ENCODE measurements at places on chromosomes 3 and 15.

GRCh38 chr3:39021465-39022285 lies 30.1 kb downstream of the SCN11A start:
- no peak for DNase-seq

GRCh38 chr3:11172096-11172690 lies 17.9 kb downstream of the HRH1 start:
- no peak for DNase-seq

DNA sequence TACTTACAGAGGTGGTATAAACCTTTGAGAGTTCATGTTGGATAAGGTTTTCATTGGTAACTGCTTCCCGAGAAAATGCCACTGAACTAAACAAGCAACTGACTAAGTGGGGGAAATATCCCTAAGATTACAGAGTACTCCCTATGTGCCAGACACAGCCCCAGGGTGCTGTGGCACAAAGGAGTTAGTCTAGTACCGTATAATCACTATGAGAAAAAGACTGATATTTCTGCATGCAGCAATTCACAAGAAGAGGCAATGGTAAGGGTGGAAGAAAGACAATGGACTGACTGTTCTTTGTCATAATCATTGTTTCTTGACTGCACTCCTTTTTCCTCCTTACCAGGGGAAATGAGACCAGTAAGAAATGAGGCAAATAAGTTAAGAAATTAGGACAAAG lies 20.0 kb upstream of the SLC25A26 start:
- DNase-seq = no peak

- no peak for DNase-seq
These were observed 45.0 kb upstream of the PIK3CB start for GRCh38 chr3:138879541-138880380.

DNA sequence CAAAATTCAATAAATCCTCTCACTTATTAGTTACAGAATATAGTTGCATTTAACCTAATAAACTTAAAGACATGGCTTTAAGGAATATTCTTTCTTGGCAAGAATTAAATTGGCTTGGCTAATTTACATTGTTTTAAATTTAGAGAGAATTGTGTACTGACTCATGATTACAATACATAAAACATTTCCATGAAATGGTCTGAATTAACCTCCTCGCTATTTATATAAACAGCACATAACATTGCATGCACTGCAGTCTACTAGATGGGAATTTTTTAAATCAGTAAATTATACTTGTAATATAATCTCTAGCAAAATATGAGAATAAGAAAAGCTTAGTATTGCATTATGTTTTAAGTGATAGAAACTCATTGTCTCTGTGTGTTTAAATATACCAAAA lies 268.9 kb downstream of the SHOX2 start:
- no peak for DNase-seq

- no peak for DNase-seq
These were observed 23.8 kb downstream of the FEM1B start for GRCh38 chr15:68301301-68301700.

DNA sequence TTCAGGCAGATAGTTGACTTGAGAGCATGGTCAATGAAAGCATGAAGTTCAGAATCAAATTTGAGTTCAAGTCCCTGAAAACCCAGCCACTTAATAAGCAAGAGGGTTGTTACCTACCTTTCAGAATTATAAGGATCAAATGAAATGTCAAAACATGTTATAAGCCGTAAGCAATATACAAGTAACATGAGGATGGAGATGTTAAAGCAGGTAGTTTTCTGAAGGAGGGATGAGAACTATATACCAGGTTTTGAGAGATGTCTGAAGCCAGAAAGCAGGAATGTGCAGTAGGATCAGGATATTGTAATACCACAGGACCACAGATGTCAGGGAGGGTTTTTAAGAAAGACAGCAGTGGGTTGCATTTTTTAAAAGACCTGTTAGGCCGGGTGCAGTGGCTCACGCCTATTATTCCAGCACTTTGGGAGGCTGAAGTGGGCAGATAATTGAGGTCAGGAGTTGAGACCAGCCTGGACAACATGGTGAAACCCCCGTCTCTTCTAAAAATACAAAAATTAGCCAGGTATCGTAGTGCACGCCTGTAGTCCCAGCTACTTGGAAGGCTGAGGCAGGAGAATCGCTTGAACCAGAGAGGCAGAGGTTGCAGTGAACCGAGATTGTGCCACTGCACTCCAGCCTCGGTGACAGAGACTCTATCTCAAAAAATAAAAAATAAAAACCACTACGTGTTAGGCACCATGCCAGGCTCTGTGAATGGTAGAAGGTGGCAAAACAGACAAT lies 6.9 kb upstream of the EIF3J start:
- no peak for DNase-seq

- DNase-seq = no peak
These were observed 61.0 kb downstream of the CHD2 start for GRCh38 chr15:92960996-92961681.

- no peak for DNase-seq
These were observed 71.9 kb downstream of the FILIP1L start for GRCh38 chr3:100042166-100042981.

DNA sequence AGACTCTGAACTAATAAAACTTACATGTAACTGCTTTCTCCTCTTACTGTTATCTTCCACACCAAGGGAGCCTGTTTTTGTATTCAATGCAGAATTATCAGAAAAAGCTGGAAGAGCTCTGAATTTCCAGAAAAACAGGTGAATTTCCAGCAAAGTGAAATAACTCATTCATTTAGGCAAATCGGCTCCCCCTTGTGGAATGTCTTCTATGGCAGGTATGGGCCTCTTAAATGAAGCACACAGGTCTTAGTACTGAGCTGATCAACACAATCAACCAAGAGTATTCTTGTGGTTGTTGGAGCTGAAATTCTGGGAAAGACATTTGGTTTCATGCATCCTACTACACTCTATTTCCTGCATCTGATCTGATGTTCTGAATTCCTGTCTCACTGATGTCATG lies 31.0 kb upstream of the PTPRG start:
- no peak for DNase-seq

DNA sequence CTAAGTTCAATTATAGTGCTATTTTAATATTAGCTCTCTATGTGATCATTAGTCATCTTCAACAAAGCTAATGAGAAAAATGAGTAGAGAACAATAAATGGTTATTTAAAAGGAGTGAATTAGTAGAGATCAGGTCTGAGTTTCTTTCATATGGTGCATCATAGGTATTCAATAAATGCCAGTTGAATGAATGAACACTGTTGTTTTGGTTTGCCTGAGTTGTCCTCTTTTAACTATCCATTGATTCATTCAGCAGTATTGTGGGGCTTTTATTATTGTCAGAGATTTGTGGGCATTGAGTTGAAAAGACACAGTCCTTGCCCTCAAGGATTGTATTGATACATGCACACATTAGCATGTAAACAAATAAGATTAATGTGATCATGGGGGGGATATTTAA lies 88.2 kb downstream of the AGBL1 start:
- DNase-seq = no peak

DNA sequence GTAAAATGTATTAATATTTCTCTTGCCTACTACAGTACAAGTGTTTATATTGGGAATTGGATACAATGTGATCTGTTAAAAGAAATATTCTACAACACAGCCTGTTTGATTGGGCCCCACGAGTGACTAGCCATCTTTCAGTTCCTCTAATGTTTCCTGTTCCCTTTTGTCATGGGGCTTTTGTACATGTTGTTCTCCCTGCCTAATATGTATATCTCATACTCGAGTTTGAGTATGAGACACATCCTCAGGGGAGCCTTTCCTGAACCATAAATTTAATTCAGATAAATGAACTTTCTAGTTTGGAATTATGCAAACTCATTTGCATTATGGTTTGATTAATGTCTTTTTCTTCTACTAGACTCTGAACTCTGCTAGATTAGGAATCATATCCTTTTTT lies 65.5 kb downstream of the MEF2A start:
- peak; percentile 15 for DNase-seq

DNA sequence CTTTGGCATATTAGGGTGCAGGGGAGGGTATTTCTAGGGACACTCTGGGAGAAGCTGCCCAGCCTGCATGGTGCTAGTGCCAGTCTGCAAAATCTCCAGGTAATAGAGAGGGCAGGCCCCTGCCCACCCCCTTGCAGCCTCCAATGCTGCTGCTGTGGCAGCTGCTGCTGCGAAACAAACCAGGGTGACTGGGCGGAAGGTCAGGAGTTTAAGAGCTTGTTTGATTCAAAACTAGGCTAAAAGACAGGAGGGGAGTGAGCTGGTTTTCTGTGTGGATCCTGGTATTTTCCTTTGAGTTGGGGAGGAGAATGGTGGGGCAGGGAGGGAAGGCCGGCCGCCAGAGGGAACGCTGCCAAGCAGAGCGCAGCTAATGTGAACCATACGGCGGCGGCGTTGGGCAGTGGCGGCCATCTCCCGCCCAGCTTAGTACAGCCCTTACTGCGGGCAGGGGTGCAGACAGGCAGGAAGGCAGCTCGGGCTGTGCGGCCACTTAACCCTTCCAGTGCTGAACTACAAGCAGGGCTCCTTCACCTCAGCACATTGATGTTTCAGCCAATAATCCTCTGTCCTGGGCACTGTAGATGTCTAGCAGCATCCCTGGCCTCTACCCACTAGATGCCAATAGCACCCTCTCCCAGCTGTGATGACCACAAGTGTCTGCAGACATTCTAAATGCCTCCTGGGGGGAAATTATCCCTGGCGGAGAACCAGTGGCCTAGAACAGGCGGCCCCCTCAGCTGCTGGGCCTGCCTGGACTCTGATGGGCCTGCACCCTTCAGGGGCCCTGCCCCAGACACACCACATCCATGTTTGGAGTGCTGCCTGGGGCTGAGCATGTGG lies 125.7 kb downstream of the EEFSEC start:
- no peak for DNase-seq

DNA sequence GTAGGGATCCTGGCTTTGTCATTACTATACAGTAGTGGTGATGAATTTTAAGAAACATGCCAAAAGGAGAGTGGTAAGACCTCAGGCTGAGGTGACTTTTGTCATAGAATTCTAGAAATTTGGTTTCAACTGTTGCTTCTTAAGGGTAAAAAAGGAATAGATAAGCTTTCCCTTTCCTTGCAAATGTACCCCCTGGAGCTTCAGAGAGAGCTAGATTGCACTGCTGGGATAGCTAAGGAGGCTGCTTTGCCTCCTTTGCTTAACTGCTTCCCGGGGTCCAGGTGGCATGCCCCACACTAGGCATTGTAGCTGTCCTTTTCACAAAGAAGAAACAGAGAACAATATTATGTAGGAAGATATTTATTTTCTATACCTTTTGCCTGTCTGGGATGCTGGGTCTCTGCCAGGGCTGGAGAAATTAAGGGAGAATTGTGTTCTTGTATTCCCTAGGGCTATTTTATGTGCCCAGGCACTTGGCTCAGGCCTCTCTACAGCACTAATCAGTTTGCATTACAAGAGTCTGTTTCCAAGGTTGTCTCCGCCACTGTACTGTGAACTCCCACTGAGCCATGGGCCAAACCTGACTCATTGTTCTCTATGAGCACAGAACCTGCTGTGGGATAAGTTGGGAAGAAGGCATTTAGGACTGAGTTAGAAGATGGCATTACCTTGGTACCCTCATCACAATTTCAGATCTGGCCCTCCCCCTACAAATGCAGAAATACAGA lies 460.0 kb downstream of the PDCD6IP start:
- DNase-seq = no peak

DNA sequence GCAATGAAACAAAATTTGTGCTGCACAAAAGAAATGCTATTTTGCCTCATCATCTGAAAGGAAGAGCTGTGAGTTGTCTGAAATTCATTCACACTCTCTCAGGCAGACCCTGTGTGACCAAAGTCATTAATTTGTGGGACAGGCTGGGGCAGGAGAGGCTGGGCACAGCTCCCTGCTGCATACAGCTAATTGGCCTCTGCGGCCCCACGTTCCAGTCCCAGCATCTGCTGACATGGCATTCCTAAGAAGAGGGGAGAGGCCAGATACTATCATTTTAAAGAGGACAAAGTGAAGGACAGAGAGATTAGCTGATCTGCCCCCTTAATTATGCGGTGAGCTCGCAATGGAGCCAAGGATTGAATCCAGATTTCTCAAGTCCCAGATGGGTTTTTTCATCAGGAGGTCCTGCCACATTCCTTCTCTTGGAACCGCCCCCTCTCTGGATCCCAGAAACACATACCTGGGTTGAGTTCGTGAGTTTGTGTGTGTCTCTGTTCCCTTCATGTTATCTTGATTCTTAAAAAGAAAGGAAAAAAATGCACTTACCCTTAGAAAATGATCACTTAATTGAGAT lies 25.1 kb downstream of the POLR2M start:
- DNase-seq = no peak

DNA sequence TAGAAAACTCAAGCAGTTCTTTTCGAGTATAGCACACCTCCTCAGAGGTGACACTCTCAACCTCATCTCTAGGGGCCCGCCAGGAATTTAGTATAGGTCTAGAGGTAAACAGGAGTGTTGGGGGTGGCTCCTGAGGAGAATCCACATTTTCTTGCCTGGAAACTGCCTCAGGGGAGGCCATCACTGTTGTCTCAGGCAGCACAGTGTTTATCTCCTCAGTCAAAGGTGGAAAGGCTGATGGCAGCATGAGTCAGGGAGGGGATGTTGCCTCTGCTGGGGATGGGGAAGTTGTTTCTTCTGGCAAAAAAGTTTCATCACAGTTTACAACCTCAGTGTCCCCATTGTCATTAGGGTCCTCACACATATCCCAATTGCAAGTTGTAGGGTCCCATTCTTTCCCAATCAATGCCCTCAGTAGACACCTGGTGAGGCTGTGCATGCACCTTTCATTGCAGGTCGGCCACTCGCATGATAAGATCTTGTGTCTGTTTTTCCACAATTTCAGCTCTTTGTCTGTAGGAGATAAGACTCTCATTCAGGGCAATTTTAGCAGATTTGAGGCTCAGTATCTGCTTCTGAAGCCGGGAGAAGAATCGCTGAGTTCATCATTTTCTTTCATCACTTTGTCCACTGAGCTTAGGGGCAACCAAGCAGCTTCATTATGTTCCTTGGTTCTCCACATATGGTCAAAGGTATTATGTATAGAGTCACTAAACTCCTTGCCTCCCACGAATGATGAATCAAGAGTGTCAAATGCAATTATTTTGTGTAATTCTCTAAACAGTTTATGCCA lies 25.8 kb downstream of the NAALADL2 start:
- no peak for DNase-seq

- no peak for DNase-seq
These were observed 11.8 kb upstream of the TMEM87A start for GRCh38 chr15:42285034-42285433.

- DNase-seq = no peak
These were observed 156.9 kb downstream of the SUCNR1 start for GRCh38 chr3:152030320-152030719.

DNA sequence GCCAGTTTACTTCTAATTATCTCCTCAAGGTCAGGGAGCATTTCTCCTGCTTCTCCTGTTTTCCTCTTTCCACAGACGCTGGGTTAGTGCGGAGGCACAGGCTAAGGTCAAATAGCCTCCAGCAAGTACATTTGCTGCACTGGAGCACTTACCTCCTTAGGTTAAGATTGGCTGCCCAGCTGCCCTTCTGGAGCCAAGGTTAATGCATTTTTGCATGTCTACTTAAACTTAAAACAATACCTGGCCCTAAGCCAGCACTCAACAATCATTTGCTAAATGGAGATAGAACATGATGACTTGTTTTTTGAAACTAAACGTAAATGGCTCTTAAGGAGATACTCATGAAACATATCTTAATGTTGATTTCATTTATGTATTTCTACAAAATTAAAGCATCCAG lies 83.5 kb downstream of the SSR3 start:
- DNase-seq = no peak
